ENCODE measurements at places on chromosomes 2 and 18.

DNA sequence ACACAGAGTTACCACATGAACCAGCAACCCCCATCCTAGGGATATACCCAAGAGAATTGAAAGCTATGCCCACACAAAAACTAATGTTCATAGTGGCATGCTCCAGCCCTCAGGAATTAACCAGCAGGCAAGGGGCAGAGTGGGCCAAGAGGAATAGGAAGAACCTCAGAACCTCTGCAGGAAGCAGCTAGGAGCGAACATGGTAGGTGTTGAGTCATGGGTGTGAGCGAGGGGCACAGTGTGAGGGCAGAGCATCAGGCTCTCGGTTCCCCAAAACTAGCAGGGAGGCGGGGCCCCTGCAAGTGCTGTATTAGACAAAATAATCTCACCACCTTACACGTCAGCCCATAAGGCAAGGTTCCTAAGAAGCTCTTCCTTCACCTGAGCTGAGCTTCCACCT, 5.6 kb upstream of the RUFY4 start:
- DNase-seq, result no peak

GRCh38 chr2:164655336-164655735, 34.1 kb upstream of the GRB14 start:
- DNase-seq, result peak; percentile 4

DNA sequence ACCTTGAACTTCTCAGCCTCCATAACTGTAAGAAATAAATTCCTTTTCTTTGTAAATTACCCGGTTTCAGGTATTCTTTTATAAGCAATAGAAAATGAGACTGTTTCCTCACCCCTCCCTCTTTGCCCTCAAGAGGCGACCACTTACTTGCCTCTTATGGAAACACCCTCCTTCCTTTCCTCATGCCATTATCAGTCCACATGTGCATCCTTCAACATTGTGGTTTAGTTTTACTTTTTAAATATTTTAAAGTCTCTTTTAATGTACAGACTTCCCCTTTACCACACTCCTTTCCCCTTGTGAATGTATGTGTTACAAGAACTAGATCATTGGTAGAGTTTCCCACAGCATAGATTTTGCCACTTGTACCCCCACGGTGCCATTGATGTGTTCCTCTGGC, 202.4 kb upstream of the SIX2 start:
- DNase-seq, result no peak

- DNase-seq, result no peak
Measured at GRCh38 chr2:65754219-65754618, 321.8 kb upstream of the SPRED2 start.

DNA sequence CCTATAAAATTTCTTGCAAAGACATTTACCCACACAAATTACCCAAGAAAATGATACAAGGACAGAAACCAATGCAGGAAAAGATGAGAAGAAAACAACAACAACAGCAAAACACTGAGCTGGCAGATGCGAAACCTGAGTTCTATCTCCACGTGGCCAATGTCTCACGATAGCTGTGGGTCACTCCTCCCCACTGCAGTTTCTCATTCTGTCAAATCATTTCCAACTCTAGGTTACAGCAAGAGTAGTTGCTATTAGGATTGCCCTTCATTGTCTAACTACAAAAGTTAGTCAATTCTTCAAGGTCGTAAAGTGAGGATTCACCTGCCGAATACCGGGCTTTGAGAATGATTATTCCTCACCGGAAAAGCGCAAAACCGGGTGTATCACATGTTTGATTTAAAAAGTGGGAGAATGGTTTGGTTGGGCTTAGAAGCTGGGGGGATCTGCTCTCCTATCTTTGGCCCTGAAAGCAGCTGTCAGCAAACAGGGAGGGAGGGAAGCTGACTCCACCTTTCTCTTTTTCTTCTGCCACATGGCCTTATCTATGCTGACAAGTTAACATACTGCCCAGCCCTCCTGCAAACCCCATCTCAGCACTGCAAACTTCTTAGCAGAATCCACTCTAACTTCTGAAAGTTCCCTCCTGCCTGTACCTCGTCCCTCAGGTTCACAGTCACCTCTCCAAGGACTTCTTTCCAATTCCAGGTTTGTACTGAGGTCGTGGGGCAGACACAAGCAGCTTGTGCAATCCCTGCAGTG, 473.0 kb downstream of the SOX11 start:
- DNase-seq, result no peak

DNA sequence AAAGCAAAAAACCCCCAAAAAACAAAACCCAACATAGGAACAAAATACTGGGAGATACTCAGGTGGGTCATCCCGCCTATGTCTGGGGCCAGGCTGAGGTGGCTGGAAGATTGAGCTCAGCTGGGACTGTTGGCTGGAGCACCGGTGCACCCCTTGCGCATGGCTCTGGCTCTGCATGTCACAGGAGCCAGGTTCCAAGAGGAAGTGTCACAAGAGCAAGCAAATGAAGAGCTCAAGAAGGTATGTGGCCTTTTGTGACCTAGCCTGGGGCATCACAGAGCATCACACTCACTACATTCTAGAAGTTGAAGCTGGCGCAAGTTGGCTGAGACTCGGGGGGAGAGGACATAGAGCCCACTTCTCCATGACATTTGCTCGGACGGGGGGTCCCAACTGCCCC, 40.6 kb downstream of the PDCL3 start:
- DNase-seq, result no peak

- no peak for DNase-seq
Measured at GRCh38 chr2:23703037-23703582, 223.8 kb downstream of the ATAD2B start.

GRCh38 chr2:20988905-20989304, 55.0 kb downstream of the APOB start:
- no peak for DNase-seq

GRCh38 chr2:222423632-222424275, 589 bp upstream of the SGPP2 start:
- no peak for DNase-seq

- no peak for DNase-seq
Measured at GRCh38 chr2:120219291-120219690, 3.9 kb downstream of the TMEM185B start.

DNA sequence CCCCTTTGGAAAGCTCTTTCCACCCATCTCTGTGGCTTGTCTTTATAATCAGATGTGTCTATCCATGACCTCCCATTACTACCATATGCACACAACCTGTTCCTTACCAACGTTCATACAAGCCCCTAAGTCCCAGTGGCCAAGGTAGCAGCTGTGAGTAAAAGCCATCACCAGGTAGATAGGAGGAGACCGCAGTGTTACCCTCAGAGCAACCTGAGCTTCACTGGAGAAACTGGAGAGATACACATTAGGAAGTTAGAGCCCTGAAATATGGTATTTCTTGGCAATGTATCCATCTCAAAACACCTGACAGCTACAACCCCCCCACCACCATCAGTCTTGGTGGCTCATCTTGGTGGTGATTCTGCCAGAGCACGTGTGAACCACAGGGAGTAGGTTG, 26.0 kb downstream of the LOXHD1 start:
- DNase-seq, result no peak

- peak; percentile 61 for DNase-seq
Measured at GRCh38 chr2:190181123-190181669, 118.7 kb upstream of the MSTN start.

DNA sequence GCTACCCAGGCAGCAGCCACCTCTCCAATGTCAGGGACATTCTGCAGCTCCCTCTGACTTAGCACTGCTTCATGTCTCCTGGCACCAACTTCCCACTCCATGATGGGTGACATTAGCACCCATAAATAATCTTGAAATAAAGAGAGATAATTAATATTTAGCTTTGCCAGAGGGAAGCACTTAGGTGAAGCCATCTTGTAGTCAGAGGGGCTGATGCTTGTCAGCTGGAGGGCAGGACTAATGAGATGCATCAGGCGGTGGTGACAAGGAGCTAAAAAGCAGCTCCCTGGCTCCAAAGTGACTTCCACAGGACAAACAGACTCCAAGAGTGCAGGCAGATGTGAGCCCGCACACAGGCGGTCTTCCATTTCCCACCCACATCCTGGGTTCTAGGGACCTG, 153.0 kb upstream of the ID2 start:
- DNase-seq, result no peak

- peak; percentile 43 for DNase-seq
Measured at GRCh38 chr2:98503481-98504105, 58.9 kb downstream of the INPP4A start.

DNA sequence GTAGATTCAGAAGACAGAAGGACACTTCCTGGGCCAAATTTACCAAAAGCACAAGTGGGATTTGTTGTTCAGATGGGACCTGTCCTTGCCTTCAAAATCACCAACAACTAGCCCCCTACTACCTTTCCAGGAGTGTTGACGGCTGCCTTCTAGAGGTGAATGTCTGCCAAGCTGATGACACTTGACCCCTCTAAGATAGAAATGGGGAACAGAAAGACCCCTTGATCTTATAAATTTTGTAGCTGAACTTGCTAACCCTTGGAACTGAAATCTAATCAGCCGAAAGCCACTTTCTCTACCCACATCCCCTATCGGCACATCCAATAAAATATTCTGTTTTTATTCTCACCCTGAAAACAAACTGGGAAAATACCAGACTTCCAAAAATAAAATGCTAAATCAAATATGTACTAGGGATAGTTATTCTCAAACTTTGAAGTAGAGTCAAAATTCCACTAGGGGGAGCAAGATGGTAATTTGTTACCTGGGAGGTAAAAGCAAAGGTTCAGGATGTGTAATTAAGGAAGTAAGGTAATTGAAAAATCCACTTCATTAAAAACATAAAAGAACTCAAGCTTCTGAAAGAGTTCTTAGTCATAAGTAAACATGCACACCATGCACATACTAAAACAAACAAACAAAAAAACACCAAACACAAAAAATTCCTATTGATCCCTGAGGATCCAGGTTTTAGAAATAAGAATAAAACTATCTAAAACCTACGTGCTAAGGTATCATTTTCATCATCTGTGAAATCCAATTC, 119.2 kb downstream of the ANKRD44 start:
- DNase-seq, result peak; percentile 81

DNA sequence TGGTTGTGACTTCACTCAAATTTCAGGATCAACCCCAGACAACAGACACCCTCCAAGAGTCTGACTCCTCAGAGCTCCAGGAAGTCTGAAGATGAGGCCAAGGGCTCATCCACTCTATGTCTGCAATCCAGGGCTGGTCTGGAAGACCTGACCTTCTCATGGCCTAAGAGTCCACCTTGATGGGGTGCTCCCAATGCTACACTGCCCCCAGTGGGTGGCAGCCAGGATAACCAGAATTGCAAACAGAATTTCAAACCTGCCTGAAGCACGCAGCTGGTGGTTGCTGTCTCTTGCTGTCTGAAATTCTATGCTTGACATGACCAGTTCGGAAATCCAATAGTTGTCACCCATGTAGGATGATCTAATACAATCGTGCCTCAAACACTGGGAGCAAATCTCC, 96.0 kb downstream of the UXS1 start:
- DNase-seq, result no peak

- DNase-seq, result no peak
Measured at GRCh38 chr18:9421901-9422327, 53.4 kb upstream of the RALBP1 start.

Measured in pons (tissue), 1 donor.